ENCODE measurements at places on chromosomes 13 and 19.

DNA sequence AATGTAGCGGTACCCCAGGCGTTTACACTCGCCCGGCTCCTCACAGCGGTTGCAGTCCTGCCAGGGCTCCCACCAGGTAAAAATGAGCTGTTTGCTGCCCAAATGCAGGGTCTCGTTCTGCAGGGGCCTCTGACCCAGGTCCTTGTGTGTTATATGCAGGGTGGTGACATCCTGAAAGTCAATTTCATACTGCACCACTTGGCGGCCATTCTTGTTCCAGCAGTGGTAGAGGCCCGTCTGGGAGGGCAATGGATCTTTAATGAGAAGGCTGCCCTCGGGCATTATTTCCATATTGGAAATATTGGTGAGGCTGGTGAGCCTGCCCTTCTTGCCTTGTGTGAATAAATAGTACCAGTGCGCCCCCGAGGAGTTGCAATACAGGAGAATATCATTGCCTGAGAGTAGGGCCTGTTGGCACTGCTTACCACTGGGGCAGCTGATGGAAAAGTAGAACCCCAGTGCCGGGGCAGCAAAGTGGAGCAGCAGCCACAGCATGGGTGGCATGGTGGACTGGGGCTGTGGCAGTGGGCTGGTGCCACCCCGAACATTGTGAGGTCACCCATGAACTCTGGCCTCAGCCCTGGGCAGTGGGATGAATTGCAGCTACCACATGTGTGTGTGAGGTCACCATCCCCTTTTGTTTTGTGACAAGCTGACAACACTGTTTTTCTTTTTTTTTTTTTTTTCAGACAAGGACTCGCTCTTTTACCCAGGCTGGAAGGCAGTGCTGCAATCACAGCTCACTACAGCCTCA lies at the start of gene FAM187B:
Gene FAM187B, minus strand, starts transcription at position 563 of the 754 bp plus-strand sequence. Its CDS starts 59 bp downstream, at position 504.
- no peak within 1 kb of the TSS for H3K4me3 ChIP-seq
- H3K36me3 ChIP-seq: no peaks in the 10 kb centered on the region
- no peaks in the 10 kb centered on the region for H3K27me3 ChIP-seq
- DNase-seq: peak; percentile 2
- peaks cover 12% of the 10 kb centered on the region for H3K4me1 ChIP-seq

- no peak overlapping the region for H3K27ac ChIP-seq
- H3K36me3 ChIP-seq: no peaks in the 10 kb centered on the region
- no peak overlapping the region for H3K4me3 ChIP-seq
- no peaks in the 10 kb centered on the region for H3K27me3 ChIP-seq
- no peak for DNase-seq
These were observed 316.3 kb downstream of the DLEU7 start for GRCh38 chr13:50527188-50527587.

DNA sequence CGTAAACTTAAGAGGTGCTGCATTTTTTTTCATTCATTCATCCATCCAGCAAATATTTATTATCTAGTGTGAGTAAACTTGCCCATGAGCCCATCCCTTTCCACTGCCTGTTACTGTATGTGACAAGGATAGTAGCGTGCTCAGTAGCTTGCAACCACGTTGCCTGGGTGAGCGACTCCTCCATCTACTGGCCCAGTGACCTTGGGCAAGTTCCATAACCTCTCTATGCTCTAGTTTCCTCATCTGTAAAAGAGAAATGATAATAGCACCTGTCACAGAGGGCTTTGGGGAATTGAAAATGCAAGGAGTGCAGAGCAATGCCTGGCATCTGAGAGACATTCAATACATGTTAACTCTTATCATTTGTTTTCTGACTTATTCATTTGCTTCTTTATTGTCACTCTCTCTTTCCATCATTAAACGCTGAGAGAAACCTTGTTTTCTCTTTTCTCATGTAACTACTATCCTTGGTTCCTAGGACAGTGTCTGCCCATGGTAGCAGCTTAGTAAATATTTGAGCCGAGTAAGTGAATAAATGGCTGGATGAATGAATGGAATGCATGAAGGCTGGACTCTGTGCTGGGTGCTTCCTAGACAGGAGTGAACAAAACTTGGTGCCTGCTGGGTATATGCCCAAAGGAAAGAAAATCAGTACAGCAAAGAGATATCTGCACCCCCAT lies 19.9 kb downstream of the LRCH1 start:
- no peak for DNase-seq
- no peak overlapping the region for H3K27ac ChIP-seq
- no peaks in the 10 kb centered on the region for H3K36me3 ChIP-seq
- H3K4me1 ChIP-seq: peaks cover 53% of the 10 kb centered on the region
- H3K27me3 ChIP-seq: no peaks in the 10 kb centered on the region

DNA sequence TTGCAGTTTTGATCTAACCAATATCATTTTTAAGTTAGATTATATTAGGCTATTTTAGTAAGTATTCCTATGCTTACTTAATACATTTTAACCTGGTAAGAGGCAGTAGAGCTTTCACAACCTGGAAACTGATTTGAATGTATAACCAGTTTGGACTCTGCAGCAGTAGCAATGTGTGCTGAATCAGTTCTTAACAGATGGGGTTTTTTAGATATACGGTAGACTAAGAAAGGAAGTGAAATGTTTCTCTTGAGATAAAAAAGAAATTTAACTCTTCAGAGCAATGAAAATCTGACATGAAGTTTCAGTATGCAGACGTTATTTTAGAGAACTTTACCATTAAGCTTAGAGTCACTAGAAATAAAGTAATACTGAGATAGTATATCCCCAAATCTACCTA lies 2.7 kb downstream of the NBEA start:
- H3K27me3 ChIP-seq: peaks cover 29% of the 10 kb centered on the region
- H3K27ac ChIP-seq: no peak overlapping the region
- peaks cover 16% of the 10 kb centered on the region for H3K4me1 ChIP-seq
- DNase-seq: no peak
- H3K36me3 ChIP-seq: no peaks in the 10 kb centered on the region

DNA sequence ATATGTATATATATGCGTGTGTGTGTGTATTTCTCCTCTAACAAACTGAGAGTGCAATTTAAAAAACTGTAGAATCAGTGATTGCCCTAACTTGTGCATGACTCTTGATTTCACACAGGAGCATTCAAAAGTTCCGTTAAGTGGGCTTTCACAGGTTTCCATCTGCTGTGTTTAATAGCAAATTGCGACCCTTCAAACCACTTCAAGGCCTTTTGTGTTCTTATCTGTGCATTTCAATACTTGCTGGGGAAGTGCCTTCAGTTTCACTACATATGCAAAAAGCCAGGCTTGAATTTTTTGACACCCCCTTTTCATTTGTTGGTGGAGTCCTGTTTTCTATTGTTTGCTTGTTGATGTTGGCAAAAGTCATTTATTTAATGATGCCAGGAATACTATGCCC lies 158.0 kb downstream of the TM9SF2 start:
- DNase-seq: no peak
- no peak overlapping the region for H3K4me3 ChIP-seq
- no peaks in the 10 kb centered on the region for H3K36me3 ChIP-seq
- H3K4me1 ChIP-seq: peaks cover 45% of the 10 kb centered on the region
- H3K27me3 ChIP-seq: no peaks in the 10 kb centered on the region

GRCh38 chr19:40717325-40717879 lies 490 bp downstream of the ITPKC start:
- peaks cover 8% of the 10 kb centered on the region for H3K36me3 ChIP-seq
- peak overlapping the region; percentile 83 for H3K4me3 ChIP-seq
- H3K4me1 ChIP-seq: peaks cover 60% of the 10 kb centered on the region
- H3K27ac ChIP-seq: peak overlapping the region; percentile 38
- H3K27me3 ChIP-seq: no peaks in the 10 kb centered on the region
- DNase-seq: no peak

DNA sequence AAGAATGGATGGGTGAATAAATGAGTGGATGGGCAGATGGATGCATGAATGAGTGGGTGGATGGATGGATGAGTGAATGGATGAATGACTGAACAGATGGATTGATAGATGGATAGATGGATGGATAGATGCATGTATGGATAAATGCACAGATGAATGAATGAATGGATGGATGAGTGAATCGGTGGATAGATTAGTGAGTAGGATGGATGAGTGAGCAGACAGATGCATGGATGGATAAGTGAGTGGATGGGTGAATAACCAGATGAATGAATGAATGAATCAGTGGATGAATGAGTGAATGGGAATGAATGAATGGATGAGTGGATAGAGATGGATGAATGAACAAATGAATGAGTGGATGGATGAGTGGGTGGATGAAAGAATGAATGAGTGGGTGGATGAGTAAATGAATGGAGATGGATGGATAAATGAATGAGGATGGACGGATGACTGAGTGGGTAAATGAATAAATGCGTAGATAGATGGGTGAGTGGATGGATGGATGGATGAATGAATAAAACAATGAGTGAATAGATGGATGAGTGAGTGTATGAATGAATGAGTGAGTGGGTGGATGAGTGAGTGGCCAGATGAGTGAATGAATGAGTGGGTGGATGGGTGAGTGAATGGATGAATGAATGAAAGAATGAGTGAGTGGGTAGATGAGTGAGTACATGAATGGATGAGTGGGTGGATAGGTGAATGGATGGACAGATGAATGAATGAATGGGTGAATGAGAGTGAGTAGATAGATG lies 13.0 kb downstream of the GAS6 start:
- peaks cover 19% of the 10 kb centered on the region for H3K4me1 ChIP-seq
- no peak overlapping the region for H3K4me3 ChIP-seq
- H3K27me3 ChIP-seq: no peaks in the 10 kb centered on the region
- H3K36me3 ChIP-seq: no peaks in the 10 kb centered on the region

DNA sequence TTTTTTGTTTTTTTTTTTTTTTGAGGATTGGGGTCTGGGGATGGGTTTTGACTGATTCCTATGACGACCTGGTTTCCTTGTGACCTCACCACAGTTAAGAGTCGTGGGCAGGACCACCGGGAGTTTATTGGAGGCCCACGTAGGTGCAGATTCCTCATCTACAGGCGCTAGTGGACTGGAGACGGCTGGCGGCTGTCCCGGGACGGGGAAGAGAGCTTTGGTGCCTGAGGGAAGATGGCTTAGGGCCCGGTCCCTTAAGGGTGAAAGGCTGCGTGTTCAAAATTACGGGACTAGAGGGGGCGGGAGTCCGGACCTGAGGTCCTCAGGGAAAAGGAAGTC lies 682 bp upstream of the TEAD2 start:
- peak; percentile 22 for DNase-seq
- no peak overlapping the region for H3K27ac ChIP-seq
- no peaks in the 10 kb centered on the region for H3K36me3 ChIP-seq
- H3K4me3 ChIP-seq: no peak overlapping the region
- H3K27me3 ChIP-seq: peaks cover 14% of the 10 kb centered on the region

GRCh38 chr13:76890021-76890420 lies 3.8 kb upstream of the KCTD12 start:
- peaks cover 20% of the 10 kb centered on the region for H3K4me1 ChIP-seq
- DNase-seq: no peak
- H3K36me3 ChIP-seq: no peaks in the 10 kb centered on the region
- H3K27me3 ChIP-seq: peaks cover 15% of the 10 kb centered on the region
- H3K27ac ChIP-seq: no peak overlapping the region
- H3K4me3 ChIP-seq: no peak overlapping the region

GRCh38 chr13:48500652-48501197 lies 32.2 kb downstream of the RCBTB2 start:
- no peaks in the 10 kb centered on the region for H3K36me3 ChIP-seq
- DNase-seq: peak; percentile 27
- H3K27ac ChIP-seq: peak overlapping the region; percentile 23
- H3K4me3 ChIP-seq: no peak overlapping the region

DNA sequence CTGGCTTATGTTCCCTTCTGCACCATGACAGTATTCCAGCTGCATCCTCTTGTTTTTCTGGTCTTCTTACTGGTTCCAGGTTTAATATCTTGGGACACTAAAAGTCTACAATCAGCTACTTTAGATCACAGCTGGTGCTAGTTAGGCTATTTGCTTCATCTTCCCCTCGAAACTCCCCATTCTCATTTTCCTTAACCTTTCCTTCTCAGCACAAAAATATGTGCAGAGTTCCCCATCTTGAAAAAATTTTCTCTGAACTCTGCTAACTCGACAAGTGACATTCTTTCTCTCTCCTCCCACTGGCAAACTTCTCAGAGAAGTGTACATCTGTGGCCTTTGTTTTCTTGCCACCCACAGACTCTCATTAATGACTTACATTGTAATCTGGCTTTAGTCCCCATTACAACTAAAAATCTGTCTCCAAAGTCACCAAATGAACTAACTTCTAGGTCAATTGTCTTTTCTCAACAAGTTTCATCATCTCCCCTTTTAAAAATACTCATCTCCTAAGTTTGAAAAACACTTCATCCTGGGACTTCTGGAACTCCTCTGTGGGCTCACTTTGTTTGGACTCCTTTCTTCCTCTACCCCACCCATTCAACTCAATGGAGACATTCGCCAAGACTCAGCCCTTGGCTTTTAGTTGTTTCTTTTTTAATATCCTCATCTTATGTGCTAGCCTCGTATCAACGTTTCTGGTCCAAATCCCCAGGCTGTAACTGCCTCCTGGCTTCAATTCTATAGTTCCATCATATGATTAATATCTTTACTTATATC lies 7.1 kb upstream of the KL start:
- H3K27ac ChIP-seq: no peak overlapping the region
- no peak for DNase-seq
- H3K36me3 ChIP-seq: no peaks in the 10 kb centered on the region
- H3K27me3 ChIP-seq: peaks cover 31% of the 10 kb centered on the region
- no peaks in the 10 kb centered on the region for H3K4me1 ChIP-seq
- no peak overlapping the region for H3K4me3 ChIP-seq

- H3K4me3 ChIP-seq: no peak overlapping the region
- H3K4me1 ChIP-seq: no peaks in the 10 kb centered on the region
- DNase-seq: no peak
- H3K36me3 ChIP-seq: no peaks in the 10 kb centered on the region
These were observed 272.6 kb downstream of the DNAJC15 start for GRCh38 chr13:43295825-43296564.

GRCh38 chr13:113192902-113193301 lies 15.6 kb downstream of the PCID2 start:
- no peak for DNase-seq
- no peak overlapping the region for H3K4me3 ChIP-seq
- no peaks in the 10 kb centered on the region for H3K27me3 ChIP-seq
- no peak overlapping the region for H3K27ac ChIP-seq

- H3K27me3 ChIP-seq: peaks cover 11% of the 10 kb centered on the region
- DNase-seq: no peak
These were observed 27.4 kb upstream of the CEBPA start for GRCh38 chr19:33329736-33330135.

GRCh38 chr19:18414504-18415177 lies 4.6 kb upstream of the SSBP4 start:
- H3K4me3 ChIP-seq: no peak overlapping the region
- DNase-seq: no peak
- peaks cover 24% of the 10 kb centered on the region for H3K27me3 ChIP-seq

DNA sequence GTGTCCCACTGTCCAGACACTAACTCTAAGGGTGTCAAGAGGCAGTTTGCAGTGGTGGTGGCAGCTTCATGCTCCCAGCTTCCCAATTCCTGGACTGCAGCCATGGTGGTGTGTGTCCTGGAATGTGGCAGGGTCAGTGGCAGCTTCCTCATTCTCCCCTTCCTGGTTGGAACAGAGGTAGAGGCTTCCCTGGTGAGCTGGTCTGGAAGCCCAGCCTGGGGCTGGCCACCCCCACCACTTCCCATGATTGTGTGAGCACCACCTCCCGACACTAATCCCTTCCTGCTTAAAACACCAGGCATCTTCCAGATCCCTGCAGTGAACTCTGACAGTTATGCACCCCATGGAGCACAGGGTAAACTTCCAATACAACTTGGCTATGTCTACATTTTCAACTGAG lies 134.9 kb downstream of the RAP2A start:
- DNase-seq: no peak
- H3K4me1 ChIP-seq: no peaks in the 10 kb centered on the region
- H3K27ac ChIP-seq: no peak overlapping the region
- H3K27me3 ChIP-seq: peaks cover 21% of the 10 kb centered on the region
- H3K36me3 ChIP-seq: no peaks in the 10 kb centered on the region

- H3K4me1 ChIP-seq: no peaks in the 10 kb centered on the region
- no peak for DNase-seq
- H3K27ac ChIP-seq: no peak overlapping the region
- peaks cover 5% of the 10 kb centered on the region for H3K36me3 ChIP-seq
These were observed 87.3 kb upstream of the PEG3 start for GRCh38 chr19:56927791-56928207.

All from activated CD4-positive, alpha-beta memory T cell treated with anti-CD3 and anti-CD28 coated beads for 36 hours (primary cell).